CD4-positive, alpha-beta memory T cell (primary cell): ENCODE measurements at places on chromosomes 5 and 9.

DNA sequence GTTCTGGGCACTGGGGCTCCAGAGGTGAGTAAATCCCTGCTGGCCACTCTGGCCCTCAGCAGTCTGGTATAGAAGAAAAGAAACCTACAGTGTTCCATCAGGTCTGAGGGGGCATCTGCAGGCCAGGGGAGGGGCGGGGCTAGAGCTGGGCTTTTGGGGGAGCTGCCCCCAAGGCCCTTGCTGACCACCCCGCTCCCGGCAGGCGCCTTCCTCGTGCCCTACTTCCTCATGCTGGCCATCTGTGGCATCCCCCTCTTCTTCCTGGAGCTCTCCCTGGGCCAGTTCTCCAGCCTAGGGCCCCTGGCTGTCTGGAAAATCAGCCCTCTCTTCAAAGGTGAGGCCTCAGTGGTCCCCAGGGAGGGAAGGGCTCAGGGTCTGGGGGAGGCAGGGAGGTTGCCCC is 6.7 kb downstream of the SLC6A7 start:
- DNase-seq = no peak

DNA sequence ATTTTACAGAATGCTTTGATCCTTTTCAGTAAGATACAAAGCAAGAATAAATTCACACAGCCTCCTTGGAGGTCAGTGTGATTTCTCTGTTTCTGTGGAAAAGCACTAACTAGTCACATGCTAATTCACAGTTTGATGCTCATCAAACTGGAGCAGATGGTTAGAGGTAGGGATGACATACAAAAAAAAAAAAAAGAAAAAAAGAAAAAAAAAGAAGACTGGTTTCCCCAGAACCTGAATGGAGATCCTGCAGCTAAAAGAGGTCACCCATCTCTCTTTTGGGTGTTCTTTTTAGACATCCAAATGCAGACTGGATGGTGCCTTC is 123.7 kb upstream of the ANKRD55 start:
- no peak for DNase-seq

GRCh38 chr9:36800455-36800854 is 227.8 kb downstream of the MELK start:
- DNase-seq = no peak

- no peak for DNase-seq
Measured at GRCh38 chr9:106017198-106017740, 322.9 kb downstream of the TMEM38B start.

GRCh38 chr5:11261241-11261640 is 500.2 kb upstream of the DAP start:
- no peak for DNase-seq
